B cell (primary cell): ENCODE measurements at places on chromosomes 13 and 19.

DNA sequence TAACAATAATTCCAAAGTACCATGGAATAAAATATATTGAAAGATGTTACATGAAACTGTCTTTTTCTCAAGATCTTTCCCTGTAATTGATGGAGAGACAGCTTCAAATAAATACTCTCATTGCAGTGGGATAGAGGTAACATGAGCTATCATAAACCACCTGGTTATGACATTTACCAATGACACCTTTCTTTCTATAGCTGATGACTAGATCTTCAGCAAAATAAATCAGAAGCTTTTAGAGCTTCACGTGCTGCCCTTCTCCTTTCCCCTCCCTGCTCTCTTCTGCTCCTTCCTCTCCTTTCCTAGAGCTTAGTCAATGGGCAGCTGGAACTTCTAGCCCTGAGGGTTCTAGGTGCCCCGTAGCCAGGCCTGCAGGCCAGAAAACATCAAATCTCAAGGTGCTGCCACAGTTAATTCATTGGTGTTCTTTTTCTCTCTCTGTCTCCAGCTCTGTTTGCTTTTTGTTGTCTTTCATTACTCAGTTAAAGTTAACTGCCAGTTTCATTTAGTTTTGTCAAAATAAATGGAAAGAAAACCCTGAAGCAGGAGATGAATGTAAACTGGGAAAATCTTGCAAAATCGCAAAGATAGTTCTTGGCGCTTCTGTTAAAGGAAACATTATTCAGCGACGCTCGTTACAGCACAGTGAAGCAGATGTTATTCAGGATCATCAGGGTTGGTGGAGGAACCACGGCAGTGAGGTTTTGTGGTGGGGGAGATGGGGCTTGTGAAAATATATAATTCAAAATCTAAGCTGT, 8.3 kb upstream of the METTL21C start:
- DNase-seq: no peak

- no peak for DNase-seq
These were observed 23.8 kb upstream of the WDR88 start for GRCh38 chr19:33108161-33108560.

GRCh38 chr19:38317104-38317612, 1.4 kb upstream of the YIF1B start:
- peak; percentile 56 for DNase-seq

- DNase-seq: no peak
These were observed 70.7 kb upstream of the UBAC2 start for GRCh38 chr13:99129951-99130350.

DNA sequence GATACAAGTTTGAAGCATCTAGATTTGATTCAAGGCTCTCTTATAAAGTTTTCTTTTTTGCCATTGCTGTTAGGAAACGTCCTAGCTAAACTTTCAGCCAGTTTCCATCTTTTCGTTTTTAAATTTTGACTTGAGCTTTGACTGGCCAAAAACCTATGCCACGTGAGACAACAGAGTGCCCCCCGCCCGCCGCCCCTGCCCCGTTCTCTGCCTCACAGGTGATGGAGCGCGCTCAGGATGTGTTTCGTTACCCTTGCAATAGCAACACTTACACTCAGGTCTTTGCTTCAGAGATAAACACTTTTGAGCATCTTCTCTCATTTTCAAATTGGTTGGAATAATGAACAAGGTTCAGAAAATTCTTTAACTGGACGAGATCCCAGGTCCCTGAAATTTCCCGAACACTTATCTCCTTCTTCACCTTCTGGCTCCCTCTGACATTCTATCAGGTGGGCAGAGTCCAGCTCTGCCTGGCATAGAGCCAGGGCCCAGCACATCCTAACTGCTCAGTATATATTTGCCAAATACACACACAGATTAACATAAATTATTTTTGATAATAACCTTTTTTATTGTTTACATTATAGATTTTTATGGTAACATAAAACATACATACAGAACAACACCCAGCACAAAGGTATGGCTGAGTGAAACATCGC, 301.1 kb downstream of the IRS2 start:
- no peak for DNase-seq

DNA sequence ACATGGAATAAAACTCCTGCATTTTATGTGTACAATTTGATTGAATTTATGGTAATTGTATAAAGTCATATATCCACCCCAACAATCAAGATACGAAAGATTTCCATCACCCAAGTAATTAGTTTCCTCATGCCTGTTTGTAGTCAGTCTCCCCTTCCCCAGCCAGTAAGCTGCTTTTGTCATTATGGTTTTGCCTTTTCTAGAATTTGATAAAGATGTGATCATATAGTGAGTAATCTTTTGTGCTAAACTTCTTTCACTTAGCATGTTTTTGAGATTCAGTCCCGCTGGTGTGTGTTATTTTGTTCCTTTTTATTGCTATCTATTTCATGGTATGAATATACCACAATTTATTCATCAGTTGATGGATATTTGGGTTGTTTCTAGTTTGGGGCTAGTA, 16.0 kb downstream of the ITM2B start:
- no peak for DNase-seq

- DNase-seq: no peak
These were observed 137.6 kb downstream of the KLF12 start for GRCh38 chr13:73996569-73996968.

DNA sequence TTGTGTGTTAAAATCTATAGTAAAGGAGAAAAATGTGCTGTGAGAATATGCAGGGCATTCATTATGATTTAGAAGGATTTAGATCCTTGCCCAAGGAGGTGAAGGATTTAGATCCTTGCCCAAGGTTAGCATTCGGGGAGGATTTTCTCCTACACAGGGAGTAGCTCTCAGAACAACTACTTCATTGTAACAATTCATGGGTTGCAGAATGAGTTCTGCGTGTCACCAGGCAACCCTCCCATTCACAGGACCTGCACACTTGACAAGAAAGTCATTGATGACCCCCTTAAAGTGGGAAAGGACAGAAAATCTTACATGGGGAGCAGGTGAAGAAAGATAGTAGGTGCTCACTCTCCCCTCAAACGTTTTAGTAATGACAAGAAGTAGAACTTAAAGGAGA, 167.1 kb upstream of the MAB21L1 start:
- no peak for DNase-seq

DNA sequence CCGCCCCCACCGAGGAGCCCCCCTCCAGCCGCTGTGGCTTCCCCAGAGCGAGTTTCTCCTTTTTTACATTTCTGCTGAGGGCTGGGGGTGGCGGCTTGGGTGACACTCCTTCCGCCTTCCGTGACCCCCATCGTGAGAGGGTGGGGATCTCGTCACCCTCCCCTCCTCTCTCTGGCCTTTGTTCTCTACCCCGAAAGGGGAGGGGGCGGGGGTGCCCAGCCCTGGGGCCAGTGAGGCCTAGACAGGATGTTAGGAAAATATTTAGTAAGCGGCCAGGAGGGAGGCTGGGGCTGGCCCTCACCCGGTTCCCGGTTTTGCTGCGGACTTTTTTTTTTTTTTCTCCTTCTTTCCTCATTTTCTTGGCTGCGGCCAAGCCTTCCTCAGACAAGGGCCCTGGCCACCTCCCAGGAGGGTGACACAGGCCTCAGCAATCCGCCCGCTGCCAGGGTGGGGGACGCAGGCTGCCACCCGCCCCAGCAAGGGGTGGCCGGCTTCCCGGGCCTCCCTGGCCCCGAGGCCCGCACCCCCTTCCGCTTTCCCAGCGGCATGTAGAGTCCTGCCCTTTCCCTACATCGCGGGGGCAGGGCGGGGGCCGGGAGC, 3.9 kb downstream of the MIDN start:
- peak; percentile 82 for DNase-seq

GRCh38 chr19:29941828-29942403, at the start of gene URI1:
Gene URI1, plus strand, starts transcription at chr19:29942239. Its CDS starts 309 bp downstream, at chr19:29942548.
- peak; percentile 92 for DNase-seq

DNA sequence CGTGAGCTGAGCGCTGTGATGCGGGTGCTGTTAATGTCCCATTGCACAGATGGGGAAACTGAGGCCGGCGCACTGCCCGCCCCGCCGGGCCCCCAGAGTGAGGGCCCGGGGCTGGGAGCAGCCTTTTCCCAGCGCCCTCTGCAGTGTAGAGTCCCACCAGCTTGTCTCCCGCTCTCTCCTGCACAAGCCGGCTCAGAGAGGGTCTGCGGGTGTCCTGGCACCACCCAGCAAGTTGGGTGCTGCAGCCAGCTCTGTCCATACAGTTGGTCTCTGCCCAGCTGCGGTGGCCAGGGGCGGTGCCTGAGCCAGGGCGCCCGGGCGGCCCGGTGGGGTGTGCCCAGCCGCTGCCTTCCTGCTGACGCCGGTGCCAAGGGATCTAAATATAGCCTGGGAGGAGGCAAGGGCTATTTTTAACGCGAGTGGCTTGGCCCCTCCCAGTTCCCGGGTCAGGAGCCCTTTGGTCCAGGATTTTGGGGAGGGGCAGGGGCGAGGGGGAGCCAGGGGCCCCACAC, 19.3 kb downstream of the GADD45B start:
- DNase-seq: peak; percentile 39

DNA sequence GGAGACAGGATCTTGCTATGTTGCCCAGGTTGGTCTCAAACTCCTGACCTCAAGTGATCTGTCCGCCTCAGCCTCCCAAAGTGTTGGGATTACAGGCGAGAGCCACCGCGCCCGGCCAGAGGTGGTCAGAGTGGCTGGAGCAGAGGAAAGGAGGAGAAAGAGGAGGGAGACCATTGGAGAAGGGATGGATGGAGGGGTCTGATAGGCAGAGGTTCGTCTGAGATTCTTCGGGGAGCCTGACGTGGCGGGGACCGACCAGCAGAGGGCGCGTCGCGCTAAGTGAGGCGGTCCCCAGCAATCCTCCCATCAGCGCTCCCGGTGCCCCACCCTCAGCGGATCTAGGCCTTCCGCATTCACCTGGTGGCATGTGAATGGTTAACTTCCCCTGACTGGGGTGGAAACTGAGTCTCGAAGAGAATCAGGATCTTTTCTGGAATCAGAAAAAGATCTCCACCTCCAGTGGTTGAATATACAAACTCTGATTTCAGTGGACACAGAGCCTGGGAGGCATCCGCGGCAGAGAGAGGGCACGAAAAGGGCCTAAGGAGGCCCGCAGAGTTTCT, 8.8 kb downstream of the GTPBP3 start:
- peak; percentile 84 for DNase-seq

GRCh38 chr13:44303681-44304432, 69.8 kb upstream of the SERP2 start:
- no peak for DNase-seq

- DNase-seq: no peak
These were observed at the start of gene NCR1 for GRCh38 chr19:54905803-54906511. Gene NCR1, plus strand, starts transcription at chr19:54906148. Its CDS starts 40 bp downstream, at chr19:54906188.

- DNase-seq: no peak
These were observed 6.7 kb downstream of the RGS9BP start for GRCh38 chr19:32682317-32682716.

GRCh38 chr19:6765738-6766356, 1.4 kb downstream of the SH2D3A start:
- peak; percentile 31 for DNase-seq

- no peak for DNase-seq
These were observed 85.4 kb upstream of the TM9SF2 start for GRCh38 chr13:99415851-99416331.

GRCh38 chr19:39409208-39410016, 2.8 kb downstream of the ZFP36 start:
- DNase-seq: peak; percentile 90

- DNase-seq: no peak
These were observed 8.9 kb downstream of the SEMA6B start for GRCh38 chr19:4550479-4551050.

- no peak for DNase-seq
These were observed 87.3 kb downstream of the STK24 start for GRCh38 chr13:98489446-98490194.

- DNase-seq: no peak
These were observed 4.5 kb downstream of the MRPL4 start for GRCh38 chr19:10256551-10256950.

DNA sequence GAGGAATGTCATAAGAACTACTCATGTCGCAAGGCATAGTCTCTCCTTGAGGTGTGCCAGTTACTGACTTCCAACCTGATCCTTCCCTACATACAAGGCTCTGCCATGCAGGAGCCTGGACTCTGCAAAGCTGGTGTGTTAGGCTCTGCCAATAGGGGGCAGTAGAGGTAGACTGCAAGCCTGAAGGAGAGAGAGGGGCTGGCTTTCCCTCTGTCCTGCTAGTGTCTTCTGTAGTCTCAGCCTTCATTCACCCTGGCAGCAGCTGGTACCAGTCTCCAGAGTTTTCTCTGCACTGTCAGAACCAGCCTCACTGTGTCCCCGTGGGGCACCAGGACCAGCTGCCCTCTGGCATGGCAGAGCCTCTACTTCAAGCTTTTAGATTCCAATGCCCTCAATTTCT, 14.5 kb downstream of the SHISA2 start:
- no peak for DNase-seq

DNA sequence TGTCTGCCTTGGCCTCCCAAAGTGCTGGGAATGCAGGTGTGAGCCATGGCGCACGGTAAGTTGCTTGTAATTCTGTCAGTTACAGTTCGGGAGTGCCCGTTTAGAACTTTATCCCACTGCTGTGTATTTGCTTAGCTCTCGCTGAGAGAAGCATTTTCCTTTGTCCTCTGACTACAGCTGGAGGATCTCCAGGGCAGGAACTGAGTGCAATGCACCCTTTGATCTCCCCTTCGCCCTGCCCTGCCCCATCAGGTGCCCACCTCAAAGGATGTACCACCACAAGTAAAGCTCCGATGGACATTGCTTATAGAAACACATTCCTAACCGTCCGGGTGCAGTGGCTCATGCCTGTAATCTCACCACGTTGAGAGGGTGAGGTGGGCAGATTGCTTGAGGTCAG, 6.5 kb downstream of the BRME1 start:
- no peak for DNase-seq

GRCh38 chr13:102901056-102901455, 55.2 kb downstream of the ERCC5 start:
- DNase-seq: no peak

DNA sequence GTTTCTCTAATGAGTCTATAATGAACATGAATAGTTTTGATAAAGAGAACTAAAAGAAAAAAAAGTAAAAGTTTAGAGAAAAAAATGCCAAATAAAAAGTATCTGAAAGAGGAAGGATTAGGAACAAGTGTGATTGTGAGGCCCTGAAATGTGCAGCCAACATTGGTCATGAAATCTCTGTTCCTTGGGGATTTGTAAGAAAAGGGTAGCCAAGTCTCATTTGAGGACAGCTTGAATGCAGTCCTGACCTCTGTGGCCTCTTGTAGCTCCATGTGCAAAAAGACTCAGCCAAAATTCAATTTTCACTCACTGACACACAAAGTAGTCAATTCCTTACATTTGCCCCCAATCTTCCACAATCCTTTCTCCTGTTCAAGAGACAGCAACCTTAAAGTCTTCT, 167.9 kb downstream of the KLF12 start:
- DNase-seq: no peak
